ENCODE measurements at places on chromosomes 5 and 9.
A peak's percentile ranks its signal among the peaks of the same experiment; 100 is the strongest.

- DNase-seq: no peak
Observed at GRCh38 chr9:84107081-84107480, 126.5 kb downstream of the RMI1 start.

DNA sequence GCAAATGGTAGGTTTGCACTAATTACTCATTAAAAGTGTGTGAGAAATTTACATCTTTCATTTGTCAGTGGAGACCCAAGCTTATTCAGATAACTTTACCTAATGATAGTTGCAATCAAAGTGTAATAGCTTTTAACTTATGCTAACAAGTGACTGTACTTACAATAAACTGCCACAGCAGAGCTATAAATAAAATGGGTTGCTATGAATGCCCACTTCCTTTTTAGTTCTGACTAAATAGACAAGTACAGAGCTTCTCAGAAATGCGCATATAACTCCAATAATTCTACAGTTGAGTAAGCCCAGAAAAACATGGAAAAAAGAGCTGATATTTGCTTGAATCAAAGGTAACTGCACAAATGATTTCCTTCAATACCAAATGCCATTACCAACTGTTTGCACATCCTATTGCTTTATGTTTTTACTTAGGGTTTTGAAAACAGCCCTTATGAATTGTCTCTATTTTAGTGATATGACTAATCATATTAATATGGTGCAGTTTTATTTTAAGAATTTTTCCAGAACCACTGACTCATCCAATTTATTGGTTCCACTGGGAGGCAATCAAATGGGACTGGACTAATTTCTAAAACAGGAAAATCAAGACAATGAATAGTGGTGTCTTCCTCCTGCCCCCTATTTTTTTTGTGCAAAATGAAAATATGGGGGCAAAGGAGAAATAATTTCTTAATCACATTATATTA lies 84.1 kb downstream of the PPP2R2B start:
- no peak for DNase-seq

DNA sequence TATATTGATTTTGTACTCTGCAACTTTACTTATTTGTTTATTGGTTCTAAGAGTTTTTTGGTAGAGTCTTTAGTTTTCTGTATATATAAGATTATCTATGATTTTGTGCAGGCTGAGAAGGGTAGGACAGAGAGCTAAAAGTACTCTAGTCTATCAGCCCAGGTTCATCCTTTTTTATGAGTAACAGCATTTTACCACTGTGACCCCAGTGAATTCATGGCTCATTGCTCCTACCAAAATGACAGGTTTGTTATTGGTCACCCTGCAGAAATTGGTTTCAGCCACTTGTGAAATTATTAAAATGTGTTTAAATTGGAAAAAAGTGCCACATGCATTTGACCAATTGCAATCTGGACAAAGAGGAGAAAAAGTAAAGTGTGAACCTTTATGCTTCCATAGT lies 421.4 kb upstream of the DAB2 start:
- no peak for DNase-seq

DNA sequence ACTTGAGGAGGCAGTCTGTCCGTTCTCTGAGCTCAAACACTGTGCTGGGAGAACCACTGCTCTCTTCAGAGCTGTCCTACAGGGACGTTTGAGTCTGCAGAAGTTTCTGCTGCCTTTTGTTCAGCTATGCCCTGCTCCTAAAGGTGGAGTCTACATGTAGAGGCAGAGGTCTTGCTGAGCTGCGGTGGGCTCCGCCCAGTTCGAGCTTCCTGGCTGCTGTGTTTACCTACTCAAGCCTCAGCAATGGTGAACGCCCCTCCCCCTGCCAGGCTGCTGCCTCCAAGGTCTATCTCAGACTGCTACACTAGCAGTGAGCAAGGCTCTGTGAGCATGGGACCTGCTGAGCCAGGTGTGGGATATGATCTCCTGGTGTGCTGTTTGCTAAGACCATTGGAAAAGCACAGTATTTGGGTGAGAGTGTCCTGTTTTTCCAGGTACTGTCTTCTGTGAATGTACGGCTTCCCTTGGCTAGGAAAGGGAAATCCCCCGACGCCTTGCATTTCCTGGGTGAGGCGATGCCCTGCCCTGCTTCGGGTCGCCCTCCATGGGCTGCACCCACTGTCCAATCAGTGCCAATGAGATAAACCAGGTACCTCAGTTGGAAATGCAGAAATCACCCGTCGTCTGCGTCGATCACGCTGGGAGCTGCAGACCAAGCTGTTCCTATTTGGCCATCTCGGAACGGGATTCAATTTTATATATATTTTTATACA lies 58.5 kb downstream of the CNTRL start:
- DNase-seq: peak; percentile 27

DNA sequence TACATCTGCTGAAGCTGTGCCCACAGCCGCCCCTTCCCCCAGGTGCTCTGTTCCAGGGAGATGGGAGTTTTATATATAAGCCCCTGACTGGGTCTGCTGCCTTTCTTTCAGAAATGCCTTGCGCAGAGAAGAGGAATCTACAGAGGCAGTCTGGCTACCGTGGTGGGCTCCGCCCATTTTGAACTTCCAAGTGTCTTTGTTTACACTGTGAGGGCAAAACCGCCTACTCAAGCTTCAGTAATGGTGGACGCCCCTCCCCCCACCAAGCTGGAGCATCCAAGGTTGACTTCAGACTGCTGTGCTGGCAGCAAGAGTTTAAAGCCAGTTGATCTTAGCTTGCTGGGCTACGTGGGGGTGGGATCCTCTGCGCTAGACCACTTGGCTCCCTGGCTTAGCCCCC lies 41.3 kb downstream of the RANBP17 start:
- DNase-seq: no peak

DNA sequence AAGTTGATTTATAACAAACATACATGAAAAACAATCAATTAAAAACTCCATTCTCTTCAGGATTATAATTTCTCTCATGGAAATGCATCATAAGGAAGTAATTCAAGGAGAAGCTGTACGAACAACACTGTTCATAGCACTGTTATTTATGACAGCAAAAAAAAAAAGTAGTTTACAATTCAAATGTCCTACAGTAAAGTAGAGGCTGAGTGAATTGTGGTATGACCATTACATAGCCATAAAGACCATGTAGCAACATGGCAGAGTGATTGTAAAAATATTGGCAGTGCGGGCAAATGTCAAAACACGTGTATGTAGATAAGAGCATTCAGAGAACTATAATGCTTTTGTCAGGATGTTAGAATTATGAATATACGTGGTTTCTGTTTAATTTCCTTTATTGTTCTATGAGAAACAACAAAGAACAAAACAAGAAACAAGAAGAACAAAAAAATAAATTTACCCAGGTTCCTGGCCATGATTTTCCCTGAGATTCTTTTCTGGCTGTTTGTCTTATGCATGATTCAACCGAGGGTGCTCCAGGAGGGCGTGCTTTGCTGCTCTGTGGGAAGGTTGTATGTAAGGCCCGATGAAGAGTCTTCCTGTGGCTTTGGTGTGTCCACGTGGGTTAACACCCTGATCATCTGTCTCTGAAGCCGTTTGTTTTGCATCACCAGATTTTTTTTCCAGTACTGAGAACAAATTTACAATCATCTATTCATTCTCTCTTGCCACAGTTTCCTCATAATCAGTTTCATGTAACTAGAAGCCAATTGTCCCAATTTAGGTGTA lies 28.8 kb downstream of the GCNT4 start:
- DNase-seq: no peak

DNA sequence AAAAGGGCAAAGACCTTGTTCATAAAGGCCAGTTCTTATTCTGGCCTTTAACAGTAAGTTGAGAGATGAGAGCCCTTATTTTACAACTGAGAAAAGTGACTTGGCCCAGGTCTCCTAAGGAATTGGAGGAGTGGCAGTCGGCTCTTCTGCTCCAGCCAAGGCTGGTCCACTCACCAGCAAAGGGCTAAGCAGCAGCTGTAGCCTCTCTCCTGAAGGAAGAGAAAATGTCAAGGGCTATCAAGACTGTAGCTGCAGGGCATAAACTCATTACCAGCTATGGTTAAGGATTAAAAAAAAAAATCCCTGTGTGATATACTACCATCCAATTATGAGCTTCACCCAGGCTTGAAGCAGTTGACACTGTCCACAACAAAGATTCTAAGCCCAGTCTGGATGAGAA lies 138.6 kb upstream of the RAD23B start:
- DNase-seq: no peak

- no peak for DNase-seq
Observed at GRCh38 chr5:14937254-14937653, 65.7 kb upstream of the ANKH start.

DNA sequence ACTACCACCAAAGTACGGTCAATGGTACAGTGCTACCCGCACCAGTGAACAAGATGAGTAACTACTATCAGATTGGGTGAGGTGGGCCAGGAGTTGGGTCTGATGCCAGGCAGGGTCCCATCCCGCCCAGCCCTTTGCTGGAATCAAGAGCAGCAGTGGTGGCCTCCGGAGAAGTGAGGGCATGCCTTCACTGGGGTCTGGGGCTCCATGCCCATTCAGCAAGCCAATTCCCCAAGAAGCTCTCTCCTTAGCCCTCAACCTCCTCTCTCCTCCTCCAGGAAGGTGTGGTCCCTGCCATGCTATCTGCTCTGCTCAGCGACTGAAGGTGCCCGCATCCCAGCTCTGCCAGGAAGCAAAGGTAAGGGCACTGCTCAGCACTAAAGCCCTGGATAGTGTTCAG lies 62.7 kb upstream of the CPLX2 start:
- DNase-seq: no peak

- no peak for DNase-seq
Observed at GRCh38 chr5:428754-429452, 14.1 kb upstream of the EXOC3 start.

GRCh38 chr5:180103487-180104167 lies 32.1 kb upstream of the RNF130 start:
- no peak for DNase-seq

GRCh38 chr5:6904860-6905259 lies 191.6 kb downstream of the TENT4A start:
- DNase-seq: no peak

GRCh38 chr5:35938568-35939227 lies at the start of gene CAPSL:
TSS of gene CAPSL (minus strand) at chr5:35938622. CDS start at chr5:35921120, 17,502 bp downstream.
- DNase-seq: no peak

GRCh38 chr5:9547122-9547947 lies 1.5 kb upstream of the SEMA5A start:
- DNase-seq: no peak

- DNase-seq: no peak
Observed at GRCh38 chr5:54603372-54603771, 85.8 kb downstream of the SNX18 start.

DNA sequence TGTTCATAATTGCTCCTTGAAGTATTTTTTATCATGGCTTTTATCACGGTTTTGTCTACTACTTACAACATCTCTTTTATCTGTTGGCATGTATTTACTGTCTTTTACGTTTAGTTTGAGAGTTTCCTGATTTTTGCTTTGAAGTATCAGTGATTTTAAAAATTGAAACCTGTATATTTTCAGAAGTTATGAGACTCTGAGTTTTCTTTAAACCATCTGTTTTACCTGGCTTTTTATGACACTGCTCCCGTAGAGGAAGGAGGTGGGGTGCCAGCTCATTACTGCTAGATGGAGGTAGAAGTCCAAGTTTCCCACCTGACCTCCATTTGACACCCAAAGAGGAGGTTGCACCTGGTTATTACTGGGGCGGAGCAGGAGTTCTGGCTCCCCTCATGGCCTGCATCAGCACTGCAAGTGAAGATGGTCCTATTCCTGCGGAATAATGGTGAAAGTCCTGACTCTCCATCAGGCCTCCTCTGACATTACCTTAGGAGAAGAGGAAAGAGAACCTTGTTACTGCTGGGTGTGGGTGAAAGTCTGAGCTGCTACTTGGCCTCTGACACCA lies 10.0 kb upstream of the ZNF131 start:
- no peak for DNase-seq

GRCh38 chr9:121902461-121903135 lies 190.5 kb downstream of the TTLL11 start:
- DNase-seq: no peak

DNA sequence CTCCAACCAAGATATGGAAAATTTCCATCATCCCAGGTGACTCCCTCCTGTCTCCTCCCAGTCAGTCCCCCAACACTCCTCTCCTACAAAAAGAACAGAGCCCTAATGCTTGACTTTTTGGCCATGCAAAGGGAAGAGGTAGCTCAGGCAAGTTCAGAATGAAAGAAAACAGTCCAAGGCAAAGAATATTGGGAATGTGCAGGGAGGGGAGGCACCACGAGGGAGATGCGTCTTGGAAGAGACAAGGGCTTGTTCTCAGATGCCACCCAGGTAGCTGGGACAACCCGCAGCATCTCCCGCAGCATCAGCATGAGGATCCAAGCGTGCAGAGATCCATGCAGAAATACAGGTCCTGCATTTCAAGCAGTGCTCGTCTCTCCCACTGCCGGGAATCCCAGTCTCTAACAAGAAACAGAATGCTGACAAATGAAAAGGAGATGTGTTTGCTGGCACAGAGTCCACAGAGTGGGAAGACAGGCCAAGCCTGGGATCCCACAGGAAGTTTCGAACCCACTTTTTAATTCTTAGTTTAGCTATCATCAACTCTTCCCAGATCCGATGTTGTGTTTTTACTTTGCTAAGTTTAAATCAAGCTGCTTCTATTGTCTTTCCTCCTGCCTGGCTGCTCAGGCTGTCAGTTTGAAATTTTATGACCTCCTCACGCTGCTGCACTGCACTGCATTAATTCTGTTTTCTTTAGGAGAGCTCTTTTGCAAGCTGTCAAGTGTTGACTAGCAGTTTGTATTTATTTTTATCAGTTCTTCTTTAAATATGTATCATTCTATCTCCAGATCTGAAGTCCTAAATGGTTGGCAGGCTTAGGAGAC lies 86.8 kb upstream of the OSMR start:
- no peak for DNase-seq

- DNase-seq: no peak
Observed at GRCh38 chr5:132464156-132464939, 26.2 kb downstream of the IRF1 start.

GRCh38 chr5:173735691-173736090 lies 119.2 kb upstream of the BOD1 start:
- DNase-seq: no peak

DNA sequence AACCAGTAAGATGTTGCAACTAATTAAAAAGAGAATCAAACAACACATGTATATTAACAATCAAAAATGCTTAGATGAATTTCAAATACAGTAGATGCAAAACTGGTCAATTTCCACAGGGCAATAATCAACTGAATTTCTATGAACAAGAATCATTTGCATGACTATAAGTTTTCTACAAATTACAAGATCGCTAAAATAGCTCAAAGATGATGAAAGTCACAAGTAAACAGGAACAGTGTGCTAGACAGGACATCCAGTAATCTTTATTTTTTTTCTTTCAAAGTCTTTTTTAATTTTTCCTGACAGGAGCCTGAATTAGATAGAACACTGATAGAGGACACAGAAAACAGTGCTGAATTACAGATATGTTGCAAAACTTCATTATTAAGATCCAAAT lies 608.2 kb upstream of the DAB2 start:
- no peak for DNase-seq

DNA sequence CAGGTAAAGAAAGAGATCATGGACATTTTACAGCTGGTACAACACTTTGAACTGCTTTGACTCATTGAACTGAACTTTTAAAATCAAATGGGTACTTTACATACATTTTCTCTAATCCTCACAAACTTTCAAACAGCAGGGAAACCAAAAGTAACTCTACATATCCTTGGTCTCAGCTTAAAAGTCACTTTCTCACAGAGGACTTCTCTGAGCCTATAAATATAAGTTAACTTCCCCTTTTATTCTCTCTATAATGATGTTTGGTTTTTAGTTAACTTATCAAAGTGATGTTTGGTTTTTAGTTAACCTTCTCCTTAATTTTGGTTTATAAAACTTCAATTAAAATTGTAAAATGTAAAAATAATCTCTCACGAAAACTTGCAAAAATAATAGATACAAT lies 209.8 kb downstream of the MCTP1 start:
- DNase-seq: no peak

GRCh38 chr9:1051584-1052275 lies 1.6 kb downstream of the DMRT2 start:
- no peak for DNase-seq

Measured in activated CD4-positive, alpha-beta T cell treated with anti-CD3 and anti-CD28 coated beads for 24 hours (primary cell).